ENCODE measurements at places on chromosomes 2 and 18.

DNA sequence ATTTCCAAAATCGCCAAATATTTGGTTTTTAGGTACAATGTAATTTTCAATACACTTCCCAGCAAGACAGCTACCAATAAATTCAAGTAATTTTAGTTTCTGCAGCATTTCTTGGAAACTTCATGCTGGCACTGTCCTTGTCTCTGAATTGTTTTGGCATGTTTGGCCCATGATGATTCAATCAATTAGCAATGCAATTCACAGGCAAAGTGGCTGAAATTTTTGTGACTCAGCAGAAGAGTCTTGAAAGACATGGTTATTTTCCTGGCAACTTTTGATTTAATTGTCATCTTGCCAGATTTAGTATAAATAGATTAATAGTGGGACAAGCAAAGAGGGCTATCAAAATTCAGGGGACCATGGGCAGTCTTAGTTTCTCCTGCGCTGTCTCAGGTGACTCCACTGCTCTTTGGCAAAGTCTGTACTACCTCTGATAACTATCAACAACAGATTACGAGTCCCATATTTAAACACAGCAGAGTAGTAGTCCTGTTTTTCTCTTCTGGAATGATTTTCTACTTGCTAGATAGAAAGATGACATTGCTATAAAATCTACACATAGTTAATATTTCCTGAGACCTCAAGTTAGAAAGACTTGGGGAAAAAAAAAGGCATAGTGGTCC, 88.9 kb upstream of the CYP26B1 start:
- DNase-seq, result no peak

GRCh38 chr2:78910376-78910775, 115.1 kb upstream of the REG3G start:
- no peak for DNase-seq

DNA sequence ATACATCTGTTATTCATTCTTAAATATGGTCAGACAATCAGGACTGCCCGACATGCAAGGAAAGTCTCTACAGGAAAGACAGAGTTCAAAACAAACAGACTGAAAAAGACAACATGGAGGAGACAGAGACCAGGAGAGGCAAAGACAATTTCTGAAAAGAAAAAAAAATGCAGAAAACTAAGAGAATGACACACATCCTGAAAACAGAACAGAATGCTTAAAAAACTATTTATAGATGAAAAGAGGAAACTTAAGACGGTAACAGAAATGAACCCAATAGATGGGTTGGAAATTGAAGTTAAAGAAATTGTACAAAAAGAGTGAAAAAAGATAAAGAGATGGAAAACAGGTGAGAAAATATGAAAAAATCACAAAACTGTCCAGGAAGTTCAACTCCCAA, 95.7 kb downstream of the BCL2 start:
- DNase-seq, result no peak

DNA sequence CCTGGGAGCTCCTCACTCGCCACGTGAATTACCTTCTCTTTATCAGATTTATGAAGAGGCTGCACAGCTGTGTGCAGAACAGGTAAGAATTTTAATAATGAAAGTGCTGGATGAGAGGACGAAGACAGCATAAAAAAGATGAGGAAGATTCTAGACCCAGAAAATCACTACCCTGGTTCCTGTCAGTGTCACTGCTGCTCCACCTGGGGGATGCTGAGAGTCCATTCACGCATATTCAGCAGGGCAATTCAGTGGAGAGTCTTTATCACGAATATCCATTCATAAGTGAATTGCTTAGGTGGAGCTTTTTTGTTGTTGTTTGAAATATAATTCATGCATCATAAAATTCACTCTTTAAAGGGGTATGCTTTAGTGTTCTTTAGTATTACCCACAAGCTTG, 52.0 kb downstream of the MRPL33 start:
- no peak for DNase-seq

- DNase-seq, result no peak
Observed at GRCh38 chr2:148983896-148984295, 54.6 kb upstream of the LYPD6B start.

GRCh38 chr2:218293715-218294429, 1.6 kb upstream of the TMBIM1 start:
- DNase-seq, result no peak

DNA sequence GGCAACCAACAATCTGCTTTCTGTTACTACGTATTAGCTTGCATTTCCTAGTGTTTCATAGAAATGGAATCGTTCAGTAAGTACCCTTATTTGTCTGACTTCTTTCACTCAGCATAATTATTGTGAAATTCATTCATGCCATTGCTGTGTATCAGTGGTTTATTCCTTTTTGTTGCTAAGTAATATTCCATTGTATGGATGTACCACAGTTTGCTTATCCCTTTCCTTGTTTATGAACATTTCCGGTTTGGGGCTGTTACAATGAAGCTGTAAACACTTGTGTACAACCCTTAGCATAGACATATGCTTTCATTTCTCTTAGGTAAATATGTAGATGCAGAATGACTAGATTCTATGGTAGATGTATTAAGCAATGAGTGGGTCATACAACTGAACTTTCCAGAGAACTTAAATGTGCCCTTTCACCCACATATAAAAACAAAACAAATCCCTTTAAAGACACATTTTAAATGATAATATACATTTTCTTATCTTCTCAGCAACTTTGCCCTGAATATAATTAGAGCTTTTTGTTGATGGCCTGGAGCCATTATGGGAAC, 21.9 kb downstream of the FER1L5 start:
- DNase-seq, result no peak

- no peak for DNase-seq
Observed at GRCh38 chr2:148237911-148238310, 217.0 kb downstream of the MBD5 start.

DNA sequence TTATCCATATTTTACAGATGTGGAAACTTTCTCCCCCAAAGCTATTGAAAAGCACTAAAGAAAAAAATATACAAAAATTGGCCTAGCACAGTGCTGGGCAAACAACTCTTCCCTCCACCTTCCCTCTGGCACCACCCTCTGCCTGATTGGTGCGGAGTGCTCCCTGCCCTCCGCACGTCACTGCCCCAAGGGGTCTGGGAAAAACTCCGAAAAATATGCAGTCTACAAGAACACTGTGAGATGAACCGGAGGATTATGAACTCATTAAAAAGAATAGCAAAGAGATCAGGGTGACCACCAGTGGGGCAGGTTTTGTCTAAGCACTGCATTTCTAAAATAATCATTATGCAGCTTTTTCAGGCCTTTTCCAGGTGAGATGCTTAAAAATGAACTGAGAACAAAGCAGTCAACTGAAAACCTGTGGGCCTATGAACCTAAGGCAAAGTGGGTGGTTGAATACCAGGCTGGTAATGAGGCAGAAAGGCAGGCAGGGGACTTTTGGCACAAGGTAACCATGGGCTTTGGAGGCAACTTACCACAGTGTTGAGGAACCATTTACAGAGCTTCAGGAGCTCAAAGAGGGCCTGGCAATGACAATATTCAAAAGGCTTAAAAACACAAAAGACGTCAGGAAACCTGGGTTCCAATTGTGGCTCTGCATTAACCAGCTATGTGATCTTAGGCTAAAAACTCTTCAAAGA, 57.5 kb downstream of the AAK1 start:
- DNase-seq, result no peak

DNA sequence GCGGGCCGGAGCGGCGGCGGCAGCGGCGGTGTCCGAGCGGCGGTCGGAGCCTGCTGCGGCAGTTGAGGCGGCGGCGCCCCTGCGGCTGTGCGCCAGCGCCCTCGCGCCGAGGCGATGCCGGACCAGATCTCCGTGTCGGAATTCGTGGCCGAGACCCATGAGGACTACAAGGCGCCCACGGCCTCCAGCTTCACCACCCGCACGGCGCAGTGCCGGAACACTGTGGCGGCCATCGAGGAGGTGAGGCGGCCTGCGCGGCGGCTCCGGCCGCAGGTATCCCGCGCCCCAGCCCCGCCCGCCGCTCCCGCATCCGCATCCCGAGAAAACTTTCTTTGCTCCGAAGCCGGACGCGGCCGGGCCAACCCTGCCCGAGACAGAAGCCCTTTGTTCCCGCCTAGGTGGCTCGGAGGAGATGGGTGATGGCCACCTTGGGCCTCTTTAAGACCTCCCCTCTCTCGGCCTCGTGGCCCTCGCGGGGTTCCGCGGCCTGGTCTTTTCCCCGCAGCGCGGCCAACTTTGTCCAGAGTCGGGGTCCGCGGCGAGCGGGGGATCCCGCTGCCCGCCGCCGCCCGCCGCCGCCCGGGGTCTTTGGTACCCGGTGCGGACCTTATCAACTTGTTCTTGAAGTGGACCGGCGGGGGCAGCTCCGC, 504 bp downstream of the ASAP2 start:
- DNase-seq, result peak; percentile 39

GRCh38 chr18:59180150-59180845, 39.7 kb upstream of the GRP start:
- no peak for DNase-seq

DNA sequence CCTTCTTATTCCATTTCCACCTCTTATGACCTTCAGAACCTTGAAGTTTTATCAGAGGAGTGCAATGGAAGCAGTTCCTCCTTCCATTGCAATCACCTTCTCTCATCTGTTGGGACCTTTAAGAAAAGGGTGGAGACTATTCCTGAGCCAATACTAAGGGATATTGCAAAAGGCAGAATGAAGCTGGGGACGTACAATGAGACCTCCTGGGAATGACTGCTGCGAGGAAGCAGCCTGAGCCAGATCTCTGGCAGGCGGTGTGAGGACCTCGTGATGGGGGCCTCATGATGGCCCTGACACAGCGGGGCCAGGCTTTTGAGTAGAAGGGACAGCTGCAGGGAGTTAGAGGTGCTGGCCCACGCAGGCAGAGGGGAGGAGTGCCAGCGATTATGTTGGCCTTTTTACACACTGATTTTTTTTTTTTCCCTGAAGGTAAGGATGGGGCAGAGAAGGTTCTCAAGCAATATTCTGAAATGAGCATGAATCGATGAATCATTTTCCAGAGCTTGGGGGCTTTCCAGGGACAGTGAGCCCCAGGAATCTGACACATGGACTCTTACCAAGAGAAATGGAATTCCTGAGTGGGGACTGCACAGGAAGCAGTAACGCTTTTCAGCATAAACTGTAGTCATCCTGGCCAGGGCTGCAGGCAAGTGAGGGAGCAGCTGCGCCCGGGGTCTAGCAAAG, 40.0 kb upstream of the LAPTM4A start:
- no peak for DNase-seq

DNA sequence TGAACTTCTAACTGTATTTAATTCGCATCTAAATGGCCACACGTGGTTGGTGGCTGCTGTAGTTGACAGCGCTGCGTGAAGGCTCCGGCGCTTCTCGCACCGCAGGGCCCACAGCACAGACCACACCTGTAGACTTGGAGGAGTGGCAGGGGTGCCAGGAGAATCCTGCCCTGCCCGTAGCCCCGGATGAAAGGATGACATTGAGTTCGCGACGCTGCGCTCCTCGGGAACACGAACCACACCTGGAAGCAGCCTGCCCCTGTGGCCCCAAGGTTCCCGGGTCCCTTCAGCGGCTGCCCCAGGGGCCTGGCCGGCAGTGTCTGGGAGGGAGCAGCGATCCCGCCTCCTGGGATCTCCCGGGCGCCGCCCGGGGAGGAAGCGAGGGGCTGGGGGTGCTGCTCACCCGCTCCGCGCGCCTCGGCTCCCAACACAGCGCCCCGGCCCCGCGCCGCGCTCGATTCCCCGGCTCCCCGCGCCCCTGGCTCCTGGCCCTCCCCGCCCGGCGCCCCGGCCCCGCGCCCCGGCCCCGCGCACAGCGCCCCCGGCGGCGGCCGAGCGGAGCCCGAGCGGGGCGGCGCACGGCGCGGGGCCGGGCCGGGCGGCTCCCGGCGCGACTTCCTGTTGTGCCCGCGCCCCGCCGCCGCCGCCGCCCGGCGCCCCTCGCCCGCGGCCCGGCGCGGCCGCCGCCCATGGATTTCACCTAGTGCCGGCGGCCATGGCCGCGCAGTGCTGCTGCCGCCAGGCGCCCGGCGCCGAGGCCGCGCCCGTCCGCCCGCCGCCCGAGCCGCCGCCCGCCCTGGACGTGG, at the start of gene RNPEPL1:
Gene RNPEPL1, plus strand, starts transcription at position 613 of the 806 bp plus-strand sequence. Its CDS starts 103 bp downstream, at position 716.
- DNase-seq, result peak; percentile 39

DNA sequence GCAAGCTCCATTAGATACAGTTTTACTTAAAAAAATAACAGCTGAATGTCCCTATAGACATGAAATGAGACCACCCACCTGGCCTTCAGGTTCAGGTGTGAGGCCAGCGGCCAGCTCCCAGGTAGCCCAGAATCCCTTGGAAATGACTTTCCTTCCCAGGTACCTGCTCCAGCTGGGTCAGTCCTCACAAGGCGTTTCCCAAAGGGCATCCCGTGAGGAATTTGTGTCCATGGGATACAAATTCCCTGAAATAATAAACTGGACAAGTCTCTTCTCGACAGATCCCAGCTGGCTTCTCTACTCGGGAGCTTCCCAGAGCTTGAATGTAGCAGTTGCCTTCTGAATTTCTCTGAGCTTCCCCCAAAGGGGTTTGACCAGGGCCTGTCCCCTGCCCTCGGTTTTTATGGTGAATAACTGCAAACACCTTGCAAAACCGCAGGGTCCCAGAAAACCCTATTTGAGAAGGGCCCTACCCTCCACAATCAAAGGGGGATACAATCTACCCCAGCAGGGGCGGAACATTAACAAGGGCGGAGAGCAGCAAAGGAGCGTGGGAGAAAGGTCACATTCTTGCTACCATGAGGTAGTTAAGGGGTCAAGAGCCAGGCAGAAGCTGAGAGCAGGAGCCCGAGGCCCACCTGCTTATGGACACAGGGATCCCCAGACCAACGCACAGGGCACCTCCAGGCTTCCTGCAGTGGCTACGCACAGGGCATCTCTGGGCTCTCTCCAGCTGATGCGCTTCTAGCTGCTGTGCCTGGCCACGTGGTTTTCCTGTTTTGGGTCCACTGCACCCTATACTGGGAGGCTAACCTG, 107.7 kb downstream of the HDAC4 start:
- DNase-seq, result no peak

DNA sequence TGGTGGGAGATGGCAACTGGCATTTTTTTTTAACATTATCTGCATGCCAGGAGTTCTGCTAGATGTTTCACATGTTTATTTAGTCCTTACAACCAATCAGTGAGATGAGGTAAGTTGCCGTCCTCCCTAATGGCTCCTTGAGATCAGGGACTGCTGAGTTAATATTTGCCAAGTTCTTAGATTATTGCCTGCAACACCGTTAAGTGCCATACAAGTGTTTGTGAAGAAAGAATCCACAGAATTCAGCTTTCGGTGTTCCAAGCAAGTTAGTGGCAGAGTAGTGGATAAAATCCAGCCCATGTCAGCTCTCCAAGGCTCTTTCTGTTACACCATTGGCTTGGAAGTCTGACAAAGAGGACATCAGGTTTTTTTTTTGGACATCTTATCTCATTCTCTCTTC, 95.9 kb downstream of the C1QL2 start:
- DNase-seq, result peak; percentile 9

DNA sequence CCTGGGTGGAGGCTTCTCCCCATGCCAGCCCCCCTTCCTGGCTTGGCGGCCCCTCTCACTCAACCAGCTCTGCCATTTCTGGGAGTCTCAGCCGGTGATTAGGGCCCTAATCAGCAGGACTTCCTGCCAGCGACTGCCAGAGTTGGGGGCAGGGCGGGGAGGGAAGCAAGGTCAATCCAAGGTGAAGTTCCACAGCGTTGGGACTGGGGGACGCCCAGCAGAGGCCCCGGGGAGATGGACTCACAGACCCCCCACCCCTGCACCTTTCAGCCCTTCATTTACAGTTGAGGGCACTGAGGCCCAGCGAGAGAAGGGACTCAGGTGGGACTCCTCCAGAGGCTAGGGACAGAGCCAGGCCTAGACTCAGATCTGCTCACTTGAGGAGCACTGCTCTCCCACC, 65.3 kb downstream of the TNS1 start:
- DNase-seq, result no peak
